ENCODE measurements at places on chromosomes 7 and 10.

- no peak for DNase-seq
Measured at GRCh38 chr7:30880125-30880720, 31.4 kb upstream of the AQP1 start.

GRCh38 chr7:1915326-1915725 lies 245.2 kb downstream of the ELFN1 start:
- no peak for DNase-seq

DNA sequence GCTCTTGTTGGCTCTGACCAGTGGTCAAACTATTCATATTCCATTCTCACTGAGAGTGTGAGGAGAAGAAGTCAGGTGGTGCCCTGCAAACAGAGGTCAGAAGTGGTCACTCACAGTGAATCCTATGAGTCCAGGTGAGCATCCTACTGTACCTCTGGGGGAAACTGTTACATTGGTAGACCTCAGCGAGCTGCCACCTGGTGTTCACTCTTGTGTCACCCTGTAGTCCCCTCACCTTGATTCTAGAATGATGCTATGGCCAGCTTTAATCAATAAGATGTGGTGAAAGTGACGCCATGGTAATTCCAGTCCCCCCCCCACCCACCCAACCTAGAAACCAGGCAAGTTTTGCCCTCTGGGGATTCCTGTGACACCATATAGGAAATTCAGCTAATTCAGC lies 1.2 kb upstream of the AMPH start:
- no peak for DNase-seq

- no peak for DNase-seq
Measured at GRCh38 chr7:122628651-122629411, 70.1 kb downstream of the RNF133 start.

DNA sequence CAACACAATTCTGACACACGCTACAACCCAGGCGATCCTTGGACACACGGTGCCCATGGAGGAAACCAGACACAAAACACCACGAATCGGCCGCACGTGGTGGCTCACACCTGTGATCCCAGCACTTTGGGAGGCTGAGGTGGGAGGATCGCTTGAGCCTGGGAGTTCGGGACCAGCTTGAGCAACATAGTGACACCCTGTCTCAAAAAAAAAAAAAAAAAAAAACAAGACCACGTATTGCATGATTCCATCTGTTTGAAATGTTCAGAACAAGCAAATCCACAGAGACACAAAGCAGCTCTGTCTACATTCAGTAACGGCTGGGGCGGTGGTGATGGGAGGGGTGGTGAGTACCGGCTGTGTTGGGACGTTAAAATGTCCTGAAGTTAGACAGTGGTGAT lies 25.2 kb downstream of the ADAP1 start:
- no peak for DNase-seq

GRCh38 chr7:74288034-74288881 lies 949 bp upstream of the CLIP2 start:
- no peak for DNase-seq

- no peak for DNase-seq
Measured at GRCh38 chr10:119782981-119783664, 57.3 kb downstream of the INPP5F start.

- no peak for DNase-seq
Measured at GRCh38 chr10:52986125-52986524, 213.5 kb upstream of the MBL2 start.

- DNase-seq, result no peak
Measured at GRCh38 chr10:13392701-13393100, 44.6 kb upstream of the SEPHS1 start.

GRCh38 chr7:125357676-125358455 lies 428.2 kb upstream of the POT1 start:
- DNase-seq, result no peak

DNA sequence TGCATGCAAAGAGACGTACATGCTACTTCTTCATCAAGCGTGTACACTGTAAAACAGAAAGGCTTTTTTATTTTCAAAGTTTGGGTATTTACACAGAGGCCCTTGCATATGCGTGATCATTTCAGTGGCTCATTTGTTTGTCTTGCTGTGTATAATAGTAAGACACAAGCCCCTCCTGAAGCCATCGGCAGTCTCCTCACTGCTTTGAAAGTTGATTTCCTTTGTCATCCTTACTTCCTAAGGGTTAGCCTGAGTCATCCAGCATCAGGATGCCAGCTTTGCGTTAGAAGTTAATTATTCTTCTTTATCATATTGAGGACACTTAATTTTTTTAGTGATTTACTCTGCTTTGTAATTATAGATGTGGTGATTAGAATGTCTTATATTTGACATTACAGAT lies 72.5 kb upstream of the CTBP2 start:
- no peak for DNase-seq

DNA sequence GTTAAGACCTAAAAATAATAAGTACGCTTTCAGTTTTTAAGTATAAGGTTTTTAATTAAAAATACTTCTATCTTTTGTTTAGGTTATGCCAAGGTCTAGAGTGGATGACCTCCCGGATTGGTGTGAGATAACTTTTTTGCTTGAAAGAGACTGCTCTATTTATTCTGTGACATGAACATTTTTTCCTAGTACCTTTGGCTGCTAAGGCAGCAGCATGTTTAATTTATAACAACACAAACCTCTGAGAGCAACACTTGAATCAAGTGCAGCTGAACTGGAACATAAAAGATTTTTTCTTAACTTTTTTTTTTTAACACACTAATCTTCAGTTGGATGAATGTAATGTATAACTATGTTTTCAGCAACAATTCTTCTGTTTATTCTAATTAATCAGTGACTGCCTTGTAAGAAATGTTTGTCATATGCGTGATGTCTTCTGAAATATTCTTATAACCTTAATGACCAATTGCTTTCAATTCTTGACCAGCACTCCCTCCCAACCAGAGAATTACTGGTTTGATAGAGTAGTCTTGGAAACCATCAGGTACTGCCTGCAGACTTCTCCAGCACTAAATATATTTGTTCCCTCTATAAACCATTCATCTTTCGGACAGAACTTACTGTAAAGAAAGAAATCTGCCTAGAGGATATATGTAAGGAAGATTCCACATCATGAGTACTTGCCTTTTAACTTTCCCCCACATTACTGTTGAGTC lies 16.0 kb downstream of the ARL5B start:
- no peak for DNase-seq

DNA sequence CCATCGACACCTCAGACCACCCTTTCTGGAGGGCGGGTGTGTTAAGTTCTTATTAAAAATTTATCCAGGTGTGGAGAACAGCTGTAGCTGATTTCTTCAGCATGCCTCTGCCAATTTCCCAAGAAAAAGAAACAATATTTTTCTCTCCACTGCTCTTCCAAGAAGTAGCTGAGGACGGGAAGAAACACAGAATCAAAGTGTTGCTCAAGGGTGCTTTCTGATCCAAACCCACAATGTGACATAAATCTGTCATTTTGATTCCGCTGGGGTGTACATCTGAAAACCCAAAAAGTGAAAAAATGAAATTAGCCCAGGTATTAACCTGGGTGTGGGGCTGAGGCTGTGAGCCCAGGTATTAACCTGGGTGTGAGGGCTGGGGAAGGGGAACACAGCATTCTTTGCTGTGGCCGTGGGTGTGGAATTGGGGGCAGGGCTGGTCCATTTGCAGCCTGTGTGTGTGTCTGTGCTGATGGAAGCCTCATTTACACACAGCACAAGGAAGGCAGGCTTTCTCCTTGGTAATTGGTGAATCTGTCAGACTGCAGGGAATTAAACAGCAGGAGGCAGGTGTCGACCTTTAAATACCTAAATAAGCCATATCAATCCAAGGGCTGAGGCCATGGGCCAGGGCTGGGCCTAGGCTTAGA lies 48.4 kb upstream of the CCDC3 start:
- DNase-seq, result no peak

- no peak for DNase-seq
Measured at GRCh38 chr10:130425169-130425568, 289.0 kb downstream of the GLRX3 start.

- DNase-seq, result peak; percentile 23
Measured at GRCh38 chr10:7551950-7552716, 114.6 kb downstream of the ITIH5 start.

DNA sequence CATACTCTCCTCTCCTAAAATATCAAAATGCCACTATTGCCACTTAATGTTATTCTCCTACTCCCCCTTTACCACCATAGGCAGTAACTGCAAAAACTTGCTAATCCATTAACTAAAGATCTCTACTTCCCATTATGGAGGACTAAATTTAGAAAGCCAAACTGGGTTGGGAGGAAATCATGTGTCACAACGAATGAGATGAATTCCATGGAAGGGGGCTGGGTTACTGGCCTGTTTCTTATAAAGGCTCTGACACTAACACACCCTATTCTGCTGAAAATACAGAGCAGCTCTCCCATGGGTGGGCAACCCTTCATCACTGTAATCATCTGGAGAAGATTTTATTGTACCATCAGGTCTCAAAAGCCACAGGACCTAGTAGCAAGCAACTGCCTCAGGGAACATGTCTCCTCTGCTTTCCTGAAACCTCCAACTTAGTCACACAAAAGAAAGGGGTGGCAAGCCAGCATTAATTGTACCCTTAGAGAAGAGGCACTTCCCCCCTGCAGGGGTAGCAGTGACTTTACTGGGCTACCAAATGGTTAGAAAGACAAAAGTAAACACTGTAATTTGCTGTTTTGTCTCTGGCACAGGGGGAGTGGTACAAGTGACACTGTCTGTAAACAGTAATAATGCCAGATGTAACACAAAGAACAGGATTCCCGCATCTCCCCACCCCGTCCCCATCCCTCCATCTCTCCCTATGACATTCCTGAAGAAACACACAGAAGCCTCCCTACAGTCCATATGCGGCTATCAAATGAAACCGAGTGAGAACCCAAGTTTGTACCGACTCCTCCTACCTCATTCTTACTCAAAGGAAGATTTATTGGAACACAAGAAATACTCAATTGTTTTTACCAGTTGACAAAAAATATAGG lies 81.6 kb downstream of the ARMH3 start:
- no peak for DNase-seq

- no peak for DNase-seq
Measured at GRCh38 chr7:148447221-148447849, 143.2 kb upstream of the C7orf33 start.

DNA sequence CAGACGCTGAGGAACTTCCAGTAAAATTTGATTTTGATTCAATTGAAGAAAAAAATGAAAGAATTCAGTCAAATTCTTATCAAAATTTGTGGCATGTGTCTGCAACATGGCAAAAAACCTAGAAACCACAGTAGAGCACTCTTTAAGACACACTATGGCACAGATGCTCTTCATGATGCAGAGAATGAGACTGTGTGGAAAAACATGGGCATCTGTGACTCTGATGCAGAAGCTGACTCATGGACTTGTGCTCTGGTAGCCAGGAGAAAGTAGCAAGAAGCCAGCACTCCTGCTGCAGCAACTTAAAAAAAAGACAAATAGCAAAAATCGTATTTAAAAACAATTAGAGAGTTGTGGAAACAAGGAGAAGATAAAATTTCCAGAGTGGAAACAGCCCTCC lies 8.9 kb upstream of the KCNK18 start:
- no peak for DNase-seq

DNA sequence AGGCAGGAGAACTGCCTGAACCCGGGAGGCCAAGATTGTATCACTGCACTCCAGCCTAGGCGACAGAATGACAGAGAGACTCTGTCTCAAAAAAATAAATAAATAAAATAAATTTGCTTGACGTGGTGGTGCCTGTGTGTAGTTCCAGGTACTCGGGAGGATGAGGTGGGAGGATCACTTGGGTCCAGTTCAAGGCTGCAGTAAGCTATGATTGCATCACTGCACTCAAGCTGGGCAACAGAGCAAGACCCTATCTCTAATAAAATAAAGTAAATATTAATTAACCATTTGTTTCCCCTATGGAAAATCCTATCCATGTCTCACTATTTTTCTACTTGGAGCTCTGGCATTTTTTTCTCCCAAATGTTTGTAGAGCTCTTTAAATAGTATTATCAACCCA lies 36.3 kb downstream of the LRRC20 start:
- no peak for DNase-seq

GRCh38 chr10:3072641-3073360 lies 5.5 kb downstream of the PFKP start:
- no peak for DNase-seq

DNA sequence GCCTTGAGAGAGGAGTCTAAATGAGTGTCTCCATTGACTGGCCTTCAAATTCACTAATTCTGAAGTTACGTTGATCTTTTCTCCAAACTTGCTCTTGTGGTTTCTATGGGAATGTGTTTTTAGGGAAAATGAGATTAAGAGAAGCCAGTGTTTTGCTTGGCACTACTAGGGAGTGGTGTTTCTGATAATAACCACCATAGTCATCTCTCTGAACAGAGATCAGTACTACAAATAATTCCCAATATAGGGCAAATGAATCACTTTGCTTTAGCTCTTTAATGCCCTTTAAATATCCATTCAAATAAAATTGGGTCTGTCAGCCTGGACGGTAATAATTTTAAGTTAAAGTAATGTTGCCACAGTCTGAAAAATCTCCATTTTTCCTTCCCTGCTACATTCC lies 90.8 kb downstream of the NRF1 start:
- DNase-seq, result no peak

DNA sequence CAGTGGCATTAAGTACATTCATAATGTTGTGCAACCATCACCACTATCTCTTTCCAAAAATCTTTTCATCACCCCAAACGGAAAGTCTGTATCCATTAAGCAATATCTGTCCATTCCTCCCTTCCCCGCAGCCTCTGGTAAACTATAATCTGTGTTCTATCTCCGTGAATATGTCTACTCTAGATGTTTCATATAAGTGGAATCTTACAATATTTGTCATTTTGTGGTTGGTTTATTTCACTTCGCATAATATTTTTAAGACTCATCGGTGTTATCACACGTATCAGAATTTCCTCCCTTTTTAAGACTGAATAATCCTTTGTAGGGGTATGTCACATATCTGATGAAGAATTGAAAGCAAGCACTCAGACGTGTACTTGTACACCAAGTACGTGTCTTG lies 86.0 kb upstream of the FGFR2 start:
- no peak for DNase-seq

- no peak for DNase-seq
Measured at GRCh38 chr7:116802144-116802745, 60.1 kb upstream of the CAPZA2 start.

GRCh38 chr10:88964869-88965415 lies 12.4 kb upstream of the ACTA2 start:
- DNase-seq, result no peak

DNA sequence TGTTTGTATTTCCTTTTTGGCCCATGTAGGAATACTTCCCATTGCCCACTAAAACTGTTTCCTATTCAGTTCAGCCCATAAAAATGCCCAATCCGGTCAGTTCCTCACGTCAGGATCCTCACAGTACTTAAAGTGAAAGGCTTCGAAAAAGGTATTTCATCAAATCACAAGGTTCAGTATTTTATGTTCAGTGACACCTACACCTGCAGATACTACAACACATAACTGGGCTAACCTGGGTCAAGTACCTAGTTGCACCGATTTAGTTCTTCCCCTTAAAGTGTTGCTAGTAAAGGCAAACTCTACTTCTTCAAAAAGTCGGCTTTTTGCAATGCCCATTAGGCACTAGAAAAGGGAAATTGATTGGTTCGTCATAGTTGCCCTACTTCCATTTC lies 1.1 kb downstream of the SNX13 start:
- DNase-seq, result no peak

DNA sequence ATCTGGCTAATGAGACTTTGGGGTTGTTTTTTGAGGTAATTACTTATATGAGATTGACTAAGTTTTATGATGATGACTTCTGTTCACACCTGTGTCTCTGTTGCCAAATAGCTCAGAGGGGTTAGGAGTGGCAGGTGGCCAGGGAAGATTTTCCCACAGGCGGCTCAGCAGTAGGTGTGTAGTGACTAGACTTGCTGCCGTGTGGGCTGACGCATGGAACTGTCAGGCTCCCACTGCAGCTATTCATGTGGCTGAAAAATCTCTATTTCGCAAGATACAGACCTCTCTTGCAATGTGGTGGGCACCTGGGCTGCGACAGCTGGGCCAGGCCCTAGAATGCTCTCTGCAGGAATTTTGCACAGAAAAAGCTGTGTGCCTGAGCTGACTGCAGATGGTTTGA lies 1.4 kb downstream of the CPA4 start:
- DNase-seq, result peak; percentile 5

Measured in anterior cingulate cortex (tissue), 58 donors.